ENCODE measurements at places on chromosomes 6 and 20.

GRCh38 chr6:6393069-6393529 lies 72.6 kb upstream of the F13A1 start:
- DNase-seq: no peak

DNA sequence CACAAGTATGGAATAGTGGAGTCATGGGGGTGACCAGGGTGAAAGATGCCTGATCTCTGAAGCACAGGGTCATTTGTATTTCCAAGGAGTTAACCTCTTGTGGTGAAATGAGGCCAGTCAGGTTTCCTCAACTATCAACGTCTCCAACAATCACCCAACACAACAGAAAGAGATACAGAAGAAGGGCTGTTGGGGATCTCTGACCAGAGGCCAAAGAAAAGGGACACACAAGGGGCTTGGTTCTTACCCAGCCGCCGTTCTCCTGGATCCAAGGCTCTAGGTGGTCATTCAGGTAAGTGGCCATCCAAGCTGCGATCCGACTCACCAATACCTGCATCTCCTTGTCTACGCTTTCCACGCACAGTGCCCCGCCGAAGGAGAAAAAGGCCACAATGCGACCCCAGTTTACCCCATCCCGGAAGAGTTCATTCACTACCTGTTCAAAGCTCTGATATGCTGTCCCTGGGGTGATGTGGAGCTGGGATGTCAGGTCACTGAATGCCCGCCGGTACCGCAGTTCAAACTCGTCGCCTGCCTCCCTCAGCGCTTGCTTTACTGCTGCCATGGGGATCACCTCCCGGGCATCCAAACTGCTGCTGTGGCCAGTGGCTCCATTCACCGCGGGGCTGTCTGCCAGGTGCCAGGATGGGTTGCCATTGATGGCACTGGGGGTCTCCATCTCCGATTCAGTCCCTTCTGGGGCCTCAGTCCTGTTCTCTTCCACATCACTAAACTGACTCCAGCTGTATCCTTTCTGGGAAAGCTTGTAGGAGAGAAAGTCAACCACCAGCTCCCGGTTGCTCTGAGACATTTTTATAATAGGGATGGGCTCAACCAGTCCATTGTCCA lies 1.0 kb downstream of the BCL2L1 start:
- no peak for DNase-seq

DNA sequence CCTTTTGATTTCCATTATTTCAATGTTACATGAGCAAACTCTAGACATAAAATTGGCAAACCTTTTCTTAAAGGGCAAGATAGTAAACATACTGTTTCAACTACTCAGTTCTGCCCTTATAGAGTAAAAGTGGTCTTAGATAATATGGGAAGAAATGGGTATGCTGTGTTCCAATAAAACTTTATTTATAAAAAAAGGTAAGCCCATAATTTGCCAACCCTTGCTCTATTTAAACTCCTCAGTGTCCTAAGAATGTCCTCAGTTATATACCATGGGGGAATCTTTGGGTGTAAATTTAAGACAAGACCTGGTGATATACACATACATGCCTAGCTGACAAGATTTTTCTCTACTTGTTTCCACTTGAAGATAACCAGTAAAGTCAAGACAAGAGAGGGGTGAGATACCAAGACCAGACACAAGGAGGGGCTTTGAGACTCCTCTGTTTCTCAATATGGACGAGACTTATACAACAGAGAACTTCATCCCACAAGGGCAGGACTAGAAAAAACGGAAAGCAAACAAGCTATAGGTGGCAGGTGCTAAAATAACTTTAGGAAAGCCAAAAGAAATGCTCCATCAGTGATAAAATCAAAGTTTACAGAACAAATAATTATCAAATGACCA lies 10.5 kb downstream of the SNX3 start:
- DNase-seq: no peak

DNA sequence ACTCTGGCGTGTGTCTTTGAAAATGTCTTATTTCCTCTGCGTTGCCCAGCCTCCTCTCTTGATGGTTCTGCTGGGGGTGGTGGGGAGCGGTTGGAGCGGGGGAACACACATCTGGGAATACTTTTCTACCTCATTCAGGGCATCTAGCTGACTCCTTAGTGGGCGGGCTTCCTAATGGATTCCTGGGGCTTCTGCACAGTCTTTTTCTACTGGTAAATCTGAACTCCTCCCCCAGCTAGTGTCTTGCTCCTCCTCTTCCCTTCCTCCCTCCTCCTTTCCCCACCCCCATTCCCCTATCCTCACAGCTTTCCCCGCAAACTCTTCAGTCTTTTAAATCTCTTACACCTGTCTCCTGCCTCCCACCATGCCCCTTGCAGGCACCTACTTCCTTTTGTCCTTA lies 74.4 kb downstream of the PRL start:
- DNase-seq: no peak

DNA sequence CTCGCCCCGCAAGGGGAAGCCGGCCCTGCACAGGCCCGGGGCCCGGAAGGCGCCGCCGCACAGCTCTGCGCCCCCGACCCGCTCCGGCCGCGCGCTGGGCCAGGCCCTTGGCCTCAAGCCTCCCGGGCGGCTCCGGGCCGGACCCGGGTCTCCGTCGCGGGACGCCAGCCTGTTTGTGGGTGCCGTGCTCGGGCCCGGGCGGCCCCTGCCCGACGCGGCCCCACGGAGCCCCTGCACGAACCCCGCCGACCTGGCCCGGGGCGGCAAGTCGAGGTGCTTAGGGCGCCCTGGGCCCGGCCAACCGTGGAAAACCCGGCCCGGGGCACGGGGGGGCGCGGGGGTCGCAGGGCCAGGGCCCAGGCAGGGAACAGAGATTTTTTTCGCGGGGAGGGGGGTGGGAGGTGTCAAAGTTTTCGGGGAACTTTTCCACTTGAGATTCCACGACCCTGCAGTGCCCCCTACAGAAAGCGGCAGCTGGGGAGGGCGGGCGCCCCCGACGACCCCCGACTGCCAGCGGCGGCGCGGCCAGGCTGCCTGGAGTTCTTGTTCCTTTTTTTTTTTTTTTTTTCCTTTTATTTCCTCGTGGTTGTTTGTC lies 805 bp upstream of the STX16 start:
- no peak for DNase-seq

- DNase-seq: no peak
Observed at GRCh38 chr6:76682842-76683241, 610.4 kb upstream of the IMPG1 start.

- DNase-seq: no peak
Observed at GRCh38 chr6:116564311-116564710, 7.0 kb upstream of the RWDD1 start.

DNA sequence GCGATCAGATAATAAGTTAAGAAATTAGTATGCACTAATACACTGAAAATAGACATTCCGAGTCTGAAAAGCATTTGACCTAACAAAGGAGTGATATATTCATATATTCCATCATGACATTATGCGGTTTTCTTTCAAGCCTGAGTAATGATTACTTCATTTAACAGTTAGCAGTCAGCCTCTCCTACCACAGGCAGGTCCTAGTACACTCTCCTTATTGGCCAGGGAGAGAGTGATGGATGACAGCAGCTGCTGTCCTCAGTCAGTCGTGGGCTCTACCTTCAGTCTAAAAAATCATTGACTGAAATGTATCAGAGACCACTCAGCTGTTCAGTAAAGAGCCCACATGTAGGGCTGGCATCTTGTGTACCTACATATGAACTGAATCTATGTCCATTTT lies 33.2 kb upstream of the VGLL2 start:
- DNase-seq: no peak

DNA sequence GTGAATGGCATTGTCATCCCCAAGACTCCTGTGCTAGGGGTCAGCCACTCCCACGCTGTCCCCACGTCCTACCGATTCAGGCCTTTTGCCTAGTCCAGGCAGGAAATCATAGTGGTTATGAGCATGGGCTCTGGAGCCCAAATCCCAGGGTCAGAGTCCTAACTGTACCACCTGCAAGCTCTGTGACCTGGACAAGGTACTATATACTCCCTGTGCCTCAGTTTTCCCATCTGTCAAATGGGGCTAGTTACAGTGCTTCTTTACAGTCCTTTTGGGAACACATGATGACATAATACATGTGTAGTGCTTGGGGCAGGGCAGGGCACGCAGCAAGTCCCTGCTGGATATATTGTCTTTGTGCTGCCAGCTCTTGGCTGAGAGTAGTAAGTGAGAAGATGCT lies 27.2 kb downstream of the EFCAB8 start:
- no peak for DNase-seq

- DNase-seq: no peak
Observed at GRCh38 chr20:49945701-49946477, 9.7 kb downstream of the RNF114 start.

DNA sequence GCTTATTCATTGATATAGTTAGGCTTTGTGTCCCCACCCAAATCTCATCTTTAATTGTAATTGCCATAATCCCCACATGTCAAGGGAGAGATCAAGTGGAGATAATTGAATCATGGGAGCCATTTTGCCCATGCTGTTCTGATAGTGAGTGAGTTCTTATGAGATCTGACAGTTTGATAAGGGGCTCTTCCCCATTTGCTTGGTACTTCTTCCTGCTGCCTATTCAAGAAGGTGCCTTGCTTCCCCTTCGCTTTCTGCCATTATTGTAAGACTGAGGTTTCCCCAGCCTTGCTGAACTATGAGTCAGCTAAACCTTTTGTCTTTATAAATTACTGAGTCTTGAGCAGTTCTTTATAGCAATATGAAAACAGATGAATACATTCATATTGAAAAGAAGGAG lies 45.6 kb downstream of the CENPW start:
- no peak for DNase-seq

DNA sequence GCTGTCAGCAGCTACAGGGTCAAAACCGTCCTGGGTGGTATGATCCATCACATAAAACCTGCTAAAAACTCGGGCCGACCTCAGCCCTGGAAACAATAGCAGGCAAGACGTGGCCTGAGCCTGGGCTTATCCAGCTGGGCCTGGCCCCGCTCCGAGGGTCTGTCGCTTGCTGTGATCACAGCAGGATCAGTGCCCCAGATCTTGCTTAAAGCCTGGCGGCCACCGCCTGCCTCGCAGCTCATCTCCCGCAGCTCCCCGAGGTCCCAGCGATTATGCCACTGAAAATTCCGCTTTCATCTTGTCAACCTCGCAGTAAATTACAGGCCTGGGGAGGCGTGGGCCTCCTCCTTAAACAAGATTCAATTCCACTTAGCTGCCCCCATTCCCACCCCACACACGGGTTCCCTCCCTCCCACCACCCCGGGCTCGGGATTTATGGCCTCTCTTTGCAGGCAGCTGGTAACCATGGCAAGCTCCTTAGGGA lies 40.1 kb downstream of the CDH22 start:
- DNase-seq: peak; percentile 5

All from right lung (tissue), 10 donors.